Glutamatergic neuron (in vitro differentiated cells): ENCODE measurements at places on chromosomes 12 and 14.

DNA sequence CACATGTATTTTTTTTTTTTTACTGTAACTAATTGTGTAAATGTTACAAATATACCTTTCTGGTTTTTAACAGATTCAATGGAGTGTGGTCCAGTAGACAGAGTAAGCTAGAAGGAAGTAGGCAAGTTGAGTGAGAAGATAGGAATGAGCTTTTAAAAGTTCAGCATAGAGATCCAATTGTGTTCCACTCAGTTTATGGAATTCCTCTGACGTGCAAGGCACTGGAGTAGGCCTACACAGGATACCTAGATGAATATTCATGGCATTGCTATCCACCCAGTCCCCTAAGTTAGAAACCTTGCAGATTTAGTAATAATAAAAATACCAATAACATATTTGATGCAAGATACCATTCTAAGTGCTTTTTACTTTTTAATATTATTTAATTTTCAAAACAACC is 225.6 kb upstream of the ARID2 start:
- no peaks in the 10 kb centered on the region for H3K36me3 ChIP-seq
- H3K27ac ChIP-seq: no peak overlapping the region
- H3K27me3 ChIP-seq: no peaks in the 10 kb centered on the region
- no peaks in the 10 kb centered on the region for H3K4me1 ChIP-seq

- peaks cover 8% of the 10 kb centered on the region for H3K27me3 ChIP-seq
- peaks cover 54% of the 10 kb centered on the region for H3K4me1 ChIP-seq
- peak overlapping the region; percentile 98 for H3K27ac ChIP-seq
- peak; percentile 88 for DNase-seq
- peaks cover 8% of the 10 kb centered on the region for H3K36me3 ChIP-seq
- H3K4me3 ChIP-seq: peak overlapping the region; percentile 26
Observed at GRCh38 chr12:26622601-26623000, 210.4 kb downstream of the ITPR2 start.

DNA sequence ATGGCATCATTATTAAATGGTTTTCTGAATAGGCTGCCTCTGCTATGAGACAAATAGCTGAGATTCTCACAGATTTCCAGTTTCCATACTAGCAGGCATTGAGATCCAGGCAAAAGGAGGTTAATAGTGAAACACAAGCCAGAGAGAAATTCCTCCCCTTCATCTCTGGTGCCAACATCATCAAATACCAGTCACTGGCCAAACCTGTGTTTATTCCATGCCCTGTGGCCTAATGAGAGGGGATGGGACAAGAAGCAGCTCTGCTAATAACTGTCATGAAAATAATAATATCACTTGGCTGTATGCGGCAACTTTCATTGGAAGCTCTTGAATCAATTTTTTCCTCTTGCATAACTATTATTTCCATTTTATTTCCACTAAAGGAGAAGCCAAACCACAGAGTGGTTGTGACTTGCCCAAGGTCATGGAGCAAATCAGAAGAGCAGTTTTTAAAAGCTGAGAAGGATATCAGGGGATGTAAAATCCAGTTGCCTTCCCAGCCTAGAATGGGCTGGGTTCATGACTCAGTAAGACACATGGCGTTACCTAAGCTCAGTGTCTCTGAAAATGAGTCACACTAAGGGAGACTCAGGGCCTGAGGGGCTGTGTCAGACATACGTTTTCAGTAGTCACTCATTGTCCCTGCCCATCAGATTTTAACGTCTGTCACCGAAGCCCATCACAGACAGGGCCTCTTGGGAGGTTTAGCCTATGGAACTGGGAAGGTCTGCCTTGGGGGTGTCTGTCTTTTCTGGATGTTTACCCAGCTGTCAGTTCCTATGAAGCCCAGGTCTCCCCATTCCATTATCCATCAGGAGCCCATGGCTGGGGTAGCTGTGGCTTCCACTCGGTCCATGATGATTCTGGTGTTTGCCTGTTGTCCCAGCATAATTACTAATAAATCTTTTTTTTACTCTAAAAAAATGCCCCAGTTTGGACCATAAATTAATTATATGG is 208.8 kb upstream of the EEA1 start:
- DNase-seq: no peak
- no peak overlapping the region for H3K27ac ChIP-seq
- no peaks in the 10 kb centered on the region for H3K27me3 ChIP-seq
- H3K4me3 ChIP-seq: no peak overlapping the region

DNA sequence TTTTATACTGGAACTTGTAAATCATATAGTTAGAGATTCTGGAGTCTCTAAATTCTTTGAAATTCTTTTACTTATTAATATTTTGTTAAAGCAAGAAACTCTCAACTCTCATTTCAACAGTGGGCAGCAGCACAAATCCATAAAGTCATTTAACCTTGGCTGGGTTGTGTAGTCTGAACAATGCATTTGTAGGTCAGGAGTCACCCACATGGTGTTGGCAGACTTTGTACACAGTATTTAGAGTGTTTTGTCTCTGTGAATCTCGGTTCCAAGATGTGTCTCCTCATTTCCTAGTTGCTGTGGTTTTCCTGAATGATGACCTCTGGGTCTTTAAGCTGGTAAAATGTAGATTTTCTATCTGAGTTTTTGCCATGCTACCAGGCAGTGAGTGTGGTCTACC is 20.8 kb upstream of the STRAP start:
- no peak overlapping the region for H3K27ac ChIP-seq
- H3K4me3 ChIP-seq: no peak overlapping the region
- H3K36me3 ChIP-seq: no peaks in the 10 kb centered on the region

DNA sequence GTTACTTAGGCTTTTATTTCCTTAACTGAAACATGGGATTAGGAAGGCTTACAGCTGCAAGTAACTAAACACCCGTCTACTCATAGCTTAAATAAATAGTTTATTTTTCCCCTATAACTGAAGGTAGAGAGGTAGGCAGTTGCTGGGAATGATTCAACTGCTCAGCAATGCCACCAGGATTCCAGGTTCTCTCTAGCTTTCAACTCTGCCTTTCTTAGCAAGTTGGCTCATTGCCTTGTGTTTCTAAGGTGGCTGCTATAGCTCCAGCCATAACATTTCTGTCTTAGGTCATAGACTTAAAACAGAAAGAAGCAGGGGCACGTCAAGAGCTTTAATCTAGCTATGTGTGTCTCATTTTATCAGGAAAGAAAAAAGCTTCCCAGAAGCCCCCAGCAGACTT is 103.7 kb upstream of the MDM1 start:
- peaks cover 1% of the 10 kb centered on the region for H3K27me3 ChIP-seq
- H3K27ac ChIP-seq: no peak overlapping the region
- no peak overlapping the region for H3K4me3 ChIP-seq
- H3K4me1 ChIP-seq: no peaks in the 10 kb centered on the region

GRCh38 chr12:54054742-54055194 is 1.1 kb downstream of the HOXC4 start:
- DNase-seq: no peak
- no peak overlapping the region for H3K27ac ChIP-seq
- H3K27me3 ChIP-seq: peaks cover 48% of the 10 kb centered on the region
- peaks cover 6% of the 10 kb centered on the region for H3K4me1 ChIP-seq
- no peaks in the 10 kb centered on the region for H3K36me3 ChIP-seq

- H3K4me1 ChIP-seq: no peaks in the 10 kb centered on the region
- no peak overlapping the region for H3K4me3 ChIP-seq
- H3K36me3 ChIP-seq: no peaks in the 10 kb centered on the region
- no peak for DNase-seq
Observed at GRCh38 chr14:38339696-38340095, 83.8 kb upstream of the CLEC14A start.

DNA sequence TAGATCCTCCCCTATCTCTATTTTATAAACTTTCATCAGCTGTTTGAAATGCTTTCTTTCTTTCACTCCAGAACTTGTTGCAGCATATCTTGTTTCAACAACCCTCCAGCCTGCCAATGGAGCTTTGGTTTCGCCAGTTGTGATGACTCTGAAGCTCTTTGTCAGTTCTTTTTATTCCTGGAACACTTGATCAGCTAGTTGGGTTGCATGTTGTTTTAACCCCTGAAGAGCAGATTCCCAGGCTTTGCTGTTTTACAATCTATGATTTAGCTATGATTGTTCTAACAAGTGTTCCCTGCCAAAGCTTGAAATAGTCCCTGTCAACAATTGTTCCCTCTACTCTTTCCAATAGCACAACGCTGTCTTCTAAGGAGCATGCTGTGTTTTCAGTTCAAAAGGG is 50.6 kb upstream of the FUT8 start:
- H3K4me3 ChIP-seq: no peak overlapping the region
- no peaks in the 10 kb centered on the region for H3K36me3 ChIP-seq
- H3K27me3 ChIP-seq: peaks cover 6% of the 10 kb centered on the region
- H3K4me1 ChIP-seq: peaks cover 2% of the 10 kb centered on the region
- H3K27ac ChIP-seq: no peak overlapping the region

DNA sequence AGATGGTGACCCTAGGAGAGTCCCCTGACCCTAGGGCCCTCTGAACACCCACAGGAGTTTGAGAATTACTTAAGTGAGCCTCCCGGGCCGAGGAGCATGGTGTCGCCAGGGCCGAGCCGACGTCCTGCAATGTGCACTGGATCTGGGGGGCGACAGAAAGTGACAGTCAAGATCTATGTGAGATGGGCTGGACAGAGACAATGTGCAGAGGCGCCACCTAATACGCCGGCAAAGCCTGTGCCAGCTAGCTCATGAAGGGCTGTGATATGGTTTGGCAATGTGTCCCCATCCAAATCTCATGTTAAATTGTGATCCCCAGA is 11.6 kb downstream of the MMAB start:
- H3K4me3 ChIP-seq: no peak overlapping the region
- peaks cover 8% of the 10 kb centered on the region for H3K27me3 ChIP-seq
- peaks cover 1% of the 10 kb centered on the region for H3K36me3 ChIP-seq
- H3K4me1 ChIP-seq: no peaks in the 10 kb centered on the region

DNA sequence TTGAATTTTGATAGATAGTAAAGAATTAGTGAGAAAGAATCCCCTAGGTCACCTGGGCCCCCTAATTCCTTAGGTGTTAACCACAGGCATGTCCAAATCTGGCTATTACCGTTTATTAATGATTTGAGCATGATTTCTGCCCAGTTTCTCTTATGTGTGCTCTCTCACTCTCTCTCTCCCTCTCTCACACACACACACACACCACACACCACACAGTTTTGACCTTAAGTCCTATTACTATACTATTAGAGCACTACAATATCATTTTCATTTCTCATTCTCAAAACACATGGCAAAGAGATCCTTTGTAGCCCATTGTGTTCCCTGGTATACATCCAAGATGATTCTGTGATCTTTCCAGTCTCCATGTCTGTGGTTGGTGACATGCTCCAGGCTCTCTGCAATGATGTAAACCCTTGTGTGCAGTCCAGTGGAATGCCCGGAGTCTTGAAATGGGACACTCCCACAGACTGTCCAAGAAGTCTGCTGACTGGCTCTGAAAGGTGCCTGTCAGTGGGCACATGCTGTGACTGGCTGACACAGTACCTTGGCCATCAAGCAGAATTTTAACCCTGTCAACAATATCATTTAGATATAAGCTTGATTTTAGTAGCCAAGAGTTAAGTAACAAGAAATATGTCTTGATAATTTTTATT is 96.2 kb downstream of the FIGNL2 start:
- H3K27me3 ChIP-seq: peaks cover 2% of the 10 kb centered on the region
- no peak overlapping the region for H3K27ac ChIP-seq
- peaks cover 3% of the 10 kb centered on the region for H3K36me3 ChIP-seq
- no peak overlapping the region for H3K4me3 ChIP-seq

DNA sequence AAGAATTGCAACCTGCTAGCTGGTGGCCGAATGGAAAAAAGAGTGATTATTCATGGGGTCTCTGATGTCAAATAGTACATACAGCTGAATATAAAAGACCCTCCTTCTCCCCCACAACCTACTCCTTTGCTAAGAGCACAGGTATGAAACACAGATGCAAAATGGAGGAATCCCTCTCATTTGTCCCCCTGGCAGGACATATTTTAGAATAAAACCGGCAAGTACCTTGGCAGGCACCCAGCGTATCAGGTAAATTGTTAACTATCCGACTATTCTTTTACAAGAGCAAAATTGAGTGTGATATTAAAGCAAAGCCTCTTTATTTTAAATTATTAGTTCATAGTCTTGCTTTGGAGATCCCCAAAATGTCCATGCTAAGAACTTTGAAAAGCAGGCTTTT is 73.7 kb upstream of the USP44 start:
- no peaks in the 10 kb centered on the region for H3K27me3 ChIP-seq
- no peaks in the 10 kb centered on the region for H3K36me3 ChIP-seq
- DNase-seq: no peak
- no peak overlapping the region for H3K4me3 ChIP-seq

- DNase-seq: no peak
- peaks cover 8% of the 10 kb centered on the region for H3K27me3 ChIP-seq
- H3K27ac ChIP-seq: peak overlapping the region; percentile 49
- peaks cover 21% of the 10 kb centered on the region for H3K4me1 ChIP-seq
- H3K4me3 ChIP-seq: no peak overlapping the region
- peaks cover 9% of the 10 kb centered on the region for H3K36me3 ChIP-seq
Observed at GRCh38 chr14:90625445-90625844, 190.8 kb downstream of the TTC7B start.

DNA sequence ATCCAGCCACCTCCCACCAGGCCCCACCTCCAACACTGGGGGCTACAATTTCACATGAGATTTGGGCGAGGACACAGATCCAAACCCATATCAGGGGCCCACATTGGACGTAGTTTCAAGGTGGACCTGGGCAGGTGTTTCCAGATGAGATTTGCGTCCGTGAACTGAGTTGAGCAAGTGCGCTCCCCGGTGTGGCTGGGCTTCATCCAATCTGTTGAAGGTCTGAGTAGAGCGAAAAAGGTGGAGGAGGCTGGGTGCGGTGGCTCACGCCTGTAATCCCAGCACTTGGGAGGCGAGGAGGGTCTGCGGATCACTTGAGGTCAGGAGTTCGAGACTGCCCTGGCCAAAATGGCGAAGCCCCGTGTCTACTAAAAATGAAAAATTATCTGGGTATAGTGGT is 4.9 kb upstream of the GLT1D1 start:
- H3K4me3 ChIP-seq: no peak overlapping the region
- no peak for DNase-seq
- H3K4me1 ChIP-seq: no peaks in the 10 kb centered on the region
- no peak overlapping the region for H3K27ac ChIP-seq
- H3K27me3 ChIP-seq: no peaks in the 10 kb centered on the region
- H3K36me3 ChIP-seq: no peaks in the 10 kb centered on the region

- peaks cover 37% of the 10 kb centered on the region for H3K4me1 ChIP-seq
- H3K27me3 ChIP-seq: peaks cover 4% of the 10 kb centered on the region
- H3K36me3 ChIP-seq: no peaks in the 10 kb centered on the region
Observed at GRCh38 chr14:96588410-96589257, 86.5 kb downstream of the PAPOLA start.

DNA sequence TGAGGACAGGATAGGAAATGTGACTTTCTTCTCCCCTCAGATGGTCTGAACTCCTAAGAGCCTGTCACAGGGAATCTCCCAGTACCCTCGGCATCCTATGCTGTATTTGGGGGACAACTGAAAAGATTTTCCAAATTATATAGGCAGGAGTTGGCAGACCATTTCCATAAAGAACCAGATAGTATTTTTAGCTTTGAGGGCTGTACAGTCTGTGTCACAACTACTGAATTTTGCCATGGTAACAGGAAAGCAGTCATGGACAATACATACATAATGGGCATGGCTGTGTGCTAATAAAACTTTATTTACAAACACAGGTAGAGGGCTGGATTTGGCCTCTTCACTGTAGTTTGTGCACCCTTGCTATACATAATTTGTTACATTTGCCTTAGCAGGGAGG is 30.4 kb upstream of the TMEM132C start:
- H3K27ac ChIP-seq: no peak overlapping the region
- peaks cover 7% of the 10 kb centered on the region for H3K36me3 ChIP-seq
- no peak for DNase-seq
